Hematopoietic multipotent progenitor cell treated with erythropoietin and hydrocortisone succinate and interleukin-3 and kit ligand, for 17 days (in vitro differentiated cells): ENCODE measurements at places on chromosomes 12 and 14.

DNA sequence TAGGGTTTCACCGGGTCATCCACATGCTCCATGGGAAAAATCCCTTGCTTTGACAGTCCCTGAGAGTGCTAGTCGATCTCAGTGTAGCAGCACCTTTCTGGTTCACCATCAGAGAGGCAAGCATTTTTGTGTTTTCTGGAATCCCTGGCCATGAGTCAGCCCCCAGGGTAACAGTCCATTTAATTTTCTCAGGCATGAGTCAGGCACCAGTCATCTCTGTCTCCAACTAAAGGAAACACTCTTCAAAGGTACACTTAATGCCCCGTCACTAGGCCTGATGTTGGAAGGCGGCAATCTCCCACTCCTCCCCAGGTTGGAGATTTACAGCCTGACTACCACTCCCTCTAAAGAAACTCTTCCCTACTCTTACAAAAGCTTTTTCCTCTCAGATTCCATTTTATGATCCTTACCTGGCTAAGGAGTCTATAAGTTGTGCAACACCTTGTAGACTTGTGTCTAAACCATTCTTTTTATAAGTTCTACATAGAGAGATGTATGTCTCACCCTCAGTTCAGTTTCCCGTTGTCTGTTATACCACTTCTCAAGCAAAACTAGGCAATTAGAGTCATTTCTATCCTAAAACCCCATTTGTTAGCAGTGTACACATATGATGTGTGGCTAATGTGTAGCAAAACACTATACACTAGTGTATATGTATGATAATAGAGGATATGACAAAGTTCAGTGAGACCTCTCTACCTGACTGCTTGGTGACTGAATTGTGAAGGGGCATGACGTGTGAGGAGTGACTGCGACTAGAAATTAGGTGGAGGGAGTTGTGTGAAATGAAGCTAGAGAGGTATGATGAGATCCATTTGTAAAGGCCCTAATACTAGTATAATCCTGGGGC, 24.6 kb downstream of the TMEM19 start:
- no peak for DNase-seq

DNA sequence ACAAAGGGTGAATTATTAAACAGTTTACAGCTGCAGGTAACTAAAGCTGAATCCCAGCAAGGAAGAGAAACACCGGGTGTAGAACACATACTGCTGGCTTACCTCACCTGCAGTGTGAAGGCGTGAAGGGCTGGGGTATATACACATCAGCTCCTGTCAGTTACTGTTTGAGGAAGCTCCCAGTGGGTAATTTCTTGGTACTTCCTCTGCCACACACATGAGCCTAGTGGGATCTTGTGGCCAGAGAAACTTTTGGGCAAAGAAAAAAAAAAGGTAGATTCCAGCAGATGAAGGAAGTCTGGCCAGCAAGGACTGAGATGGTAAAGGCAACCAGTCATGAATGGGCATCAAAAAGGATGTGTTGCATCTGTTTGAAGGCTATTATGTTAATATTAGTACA, 14.0 kb upstream of the GPR33 start:
- DNase-seq, result no peak

- DNase-seq, result no peak
Observed at GRCh38 chr12:96134200-96134599, 60.0 kb upstream of the ELK3 start.

- no peak for DNase-seq
Observed at GRCh38 chr12:21583587-21583986, 21.1 kb downstream of the GYS2 start.

DNA sequence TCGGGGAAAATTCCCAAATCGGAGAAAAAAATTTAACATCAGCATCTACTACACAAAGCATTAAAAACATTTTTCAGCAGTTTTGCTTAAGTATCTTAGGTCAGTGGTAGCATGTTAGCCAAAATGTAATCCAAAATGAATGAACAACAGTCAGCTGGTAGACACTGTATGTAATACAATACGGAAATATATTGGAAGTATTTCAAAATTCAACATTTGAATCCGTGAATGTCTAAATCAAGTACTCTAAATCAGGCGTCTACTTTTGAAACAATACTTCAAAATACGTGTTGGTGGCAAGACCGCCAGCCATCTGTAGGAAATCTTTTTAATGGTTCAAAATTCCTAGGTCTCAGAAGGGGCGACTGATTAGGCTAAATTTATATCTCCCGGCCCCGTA, 1.1 kb downstream of the SCAF11 start:
- no peak for DNase-seq

GRCh38 chr12:93402333-93403311, 24.9 kb downstream of the NUDT4 start:
- peak; percentile 31 for DNase-seq

DNA sequence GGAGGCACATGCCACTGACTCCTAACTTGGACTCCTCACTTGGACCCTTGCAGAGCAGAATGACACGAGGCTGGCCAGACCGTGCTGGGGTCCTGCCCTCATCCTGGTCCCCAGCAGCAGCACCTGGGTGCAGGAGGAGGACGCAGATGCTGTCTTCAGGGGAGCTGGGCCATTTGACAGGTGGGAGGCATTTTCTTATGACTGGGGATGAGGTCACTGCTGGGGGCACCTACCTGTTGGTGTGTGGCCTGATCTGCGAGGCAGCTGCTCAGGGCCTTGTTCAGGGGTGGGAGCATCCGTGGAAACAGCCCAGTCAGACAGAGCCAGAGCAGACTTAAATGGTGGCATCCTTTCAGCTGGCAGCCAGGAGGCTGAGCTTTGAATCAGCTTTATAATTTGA, 57.3 kb downstream of the CACNA1C start:
- no peak for DNase-seq

DNA sequence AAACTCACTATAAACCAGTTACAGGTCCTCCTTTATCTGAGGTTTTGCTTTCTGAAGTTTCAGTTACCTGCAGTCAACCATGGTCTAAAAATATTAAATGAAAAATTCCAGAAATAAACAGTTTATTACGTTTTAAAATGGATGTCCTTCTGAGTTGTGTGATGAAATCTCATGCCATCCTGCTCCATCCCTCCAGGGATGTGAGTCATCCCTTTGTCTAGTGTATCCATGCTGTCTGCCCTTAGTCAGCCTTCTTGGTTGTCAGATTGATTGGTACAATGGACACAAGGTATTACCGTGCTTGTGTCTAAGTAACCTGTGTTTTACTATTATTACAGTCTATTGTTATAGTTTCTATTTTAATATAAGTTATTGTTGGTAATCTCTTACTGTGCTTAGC, 328.3 kb downstream of the APAF1 start:
- DNase-seq, result no peak

DNA sequence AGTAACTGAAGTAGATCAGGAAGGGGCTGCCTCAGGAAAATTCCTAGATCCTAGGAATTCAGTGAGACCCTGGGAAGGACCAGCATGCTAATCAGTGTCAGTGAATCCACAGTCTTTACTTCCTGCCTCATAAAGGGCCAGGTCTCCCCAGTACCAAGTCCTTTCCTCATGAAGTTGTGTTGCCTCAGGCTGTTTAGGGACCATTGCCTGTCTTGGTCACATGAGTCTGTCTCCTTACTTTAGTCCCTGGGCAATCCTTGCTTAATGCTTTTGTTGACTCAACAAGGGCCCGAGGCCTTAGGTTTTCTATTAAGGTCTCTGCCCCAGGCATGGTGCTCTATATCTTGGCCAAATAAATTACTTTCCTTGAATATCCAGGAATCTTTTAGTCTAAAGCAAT, 16.1 kb upstream of the ATF1 start:
- DNase-seq, result no peak

DNA sequence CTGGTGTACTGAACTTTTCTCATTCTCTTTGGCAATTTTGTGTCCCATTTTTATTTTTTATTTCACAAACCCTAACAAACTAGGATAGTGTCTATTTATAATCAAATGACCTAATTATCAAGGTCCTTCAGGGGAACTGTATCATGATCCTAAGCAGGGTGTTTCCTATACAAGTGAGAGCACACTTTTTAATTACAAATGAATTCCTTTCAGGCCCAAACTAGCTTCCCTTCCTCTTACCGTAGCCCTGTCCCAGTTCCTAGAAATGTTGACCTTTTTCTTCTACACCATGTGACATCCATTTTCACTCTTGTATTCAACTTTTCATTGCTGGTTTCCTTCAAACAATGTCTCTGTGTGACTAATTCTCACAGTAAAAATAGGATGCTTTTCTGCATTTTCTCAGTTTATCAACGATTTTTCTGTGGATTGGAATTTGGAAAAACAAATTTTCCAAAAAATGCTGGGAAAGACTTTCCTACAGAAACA, 411.4 kb downstream of the CCDC91 start:
- no peak for DNase-seq

DNA sequence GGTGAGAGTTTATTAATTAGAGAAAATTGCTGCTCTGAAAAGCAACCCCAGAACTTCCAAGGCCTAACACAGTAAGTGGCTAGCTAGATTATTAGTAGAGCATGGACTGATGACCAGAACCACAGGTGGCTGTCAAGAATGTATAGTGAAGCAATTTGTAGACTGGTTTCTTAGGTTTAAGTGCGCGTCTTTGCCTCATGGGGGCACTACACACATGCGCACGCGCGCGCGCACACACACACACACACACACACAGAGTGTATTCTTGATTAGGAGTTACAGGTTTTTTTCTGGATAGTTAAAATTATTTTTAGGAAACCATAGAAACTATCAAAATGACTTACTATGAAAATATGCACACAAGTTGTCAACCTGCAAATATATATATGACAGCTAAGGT, 66.5 kb downstream of the BHLHE41 start:
- DNase-seq, result no peak

DNA sequence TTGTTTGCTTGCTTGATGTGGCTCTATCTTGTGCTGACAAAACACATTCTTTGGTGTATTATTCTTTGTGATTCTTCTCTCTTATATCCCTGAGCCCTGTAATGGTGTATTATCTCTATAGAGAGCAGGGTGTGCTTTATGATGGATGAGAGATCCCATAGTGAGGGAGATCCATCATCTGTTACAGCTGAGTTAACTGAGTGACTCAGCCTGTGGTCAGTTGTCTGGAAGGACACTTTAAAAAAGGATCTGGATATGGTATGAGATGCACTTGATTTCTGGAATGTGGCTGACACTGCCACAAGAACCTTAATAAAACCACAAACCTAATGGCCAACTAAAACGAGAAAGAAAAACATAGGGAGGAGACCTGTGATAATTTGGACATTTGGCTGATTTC, 461.4 kb upstream of the SYT1 start:
- no peak for DNase-seq

- no peak for DNase-seq
Observed at GRCh38 chr12:57712701-57713100, 18.8 kb downstream of the OS9 start.

GRCh38 chr12:103011974-103012763, 54.7 kb downstream of the ASCL1 start:
- DNase-seq, result no peak

DNA sequence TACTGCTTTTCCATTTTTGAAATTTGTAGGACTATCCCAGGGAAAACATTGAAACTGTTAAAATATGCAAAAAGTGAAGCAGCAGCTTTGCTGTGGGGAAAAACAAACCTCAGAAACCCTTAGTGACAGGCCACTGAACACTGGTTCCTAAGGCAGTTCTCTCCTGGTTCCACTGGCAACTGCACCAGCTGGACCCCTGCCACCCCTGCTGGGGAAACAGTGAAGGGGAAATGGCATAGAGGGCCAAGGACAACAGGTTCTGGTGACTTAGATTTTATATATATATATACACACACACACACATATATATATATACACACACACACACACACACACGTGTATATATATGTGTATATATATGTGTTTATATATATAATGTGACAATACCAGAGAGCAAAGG, 16.2 kb upstream of the KRT7 start:
- no peak for DNase-seq

GRCh38 chr12:84738481-84738972, 174.1 kb downstream of the SLC6A15 start:
- no peak for DNase-seq

DNA sequence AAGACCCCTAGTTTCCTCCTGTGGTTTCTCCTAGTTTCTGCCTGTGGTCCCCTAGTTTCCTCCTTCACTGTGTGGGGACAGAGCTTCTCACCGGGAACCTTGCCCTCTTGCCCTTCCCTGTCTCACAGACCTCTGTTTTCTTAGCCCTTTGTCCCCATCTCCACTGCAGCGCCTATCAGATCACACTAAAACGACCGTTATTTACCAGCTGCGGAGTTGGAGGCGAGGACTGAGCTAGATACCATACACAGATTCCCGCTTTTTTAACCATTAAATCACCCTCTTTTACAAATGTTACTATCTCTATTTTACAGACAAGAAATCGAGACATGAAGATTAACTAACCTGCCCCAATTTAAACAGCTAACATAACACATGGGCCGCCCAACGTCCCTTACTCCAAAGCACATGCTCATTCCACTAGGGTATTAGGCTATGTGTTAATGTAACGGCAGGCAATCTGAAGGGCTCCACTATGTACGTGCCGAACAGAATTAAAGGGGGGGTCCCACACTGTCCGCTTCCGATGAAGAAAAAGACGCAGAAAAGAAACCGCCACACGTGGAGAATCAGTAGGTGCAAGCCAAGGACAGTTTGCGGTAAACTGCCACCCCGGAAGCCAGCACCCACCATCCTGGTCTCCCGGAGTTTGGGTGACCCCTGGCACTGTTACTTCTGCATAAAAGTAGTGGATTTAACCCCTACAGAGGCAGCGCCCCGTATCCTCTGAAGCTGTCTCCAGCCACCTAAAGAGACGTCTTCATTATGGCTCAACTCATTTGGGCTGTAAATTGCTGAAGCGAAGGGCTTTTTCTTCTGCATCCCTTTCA, 1.9 kb upstream of the FKBP4 start:
- DNase-seq, result no peak

DNA sequence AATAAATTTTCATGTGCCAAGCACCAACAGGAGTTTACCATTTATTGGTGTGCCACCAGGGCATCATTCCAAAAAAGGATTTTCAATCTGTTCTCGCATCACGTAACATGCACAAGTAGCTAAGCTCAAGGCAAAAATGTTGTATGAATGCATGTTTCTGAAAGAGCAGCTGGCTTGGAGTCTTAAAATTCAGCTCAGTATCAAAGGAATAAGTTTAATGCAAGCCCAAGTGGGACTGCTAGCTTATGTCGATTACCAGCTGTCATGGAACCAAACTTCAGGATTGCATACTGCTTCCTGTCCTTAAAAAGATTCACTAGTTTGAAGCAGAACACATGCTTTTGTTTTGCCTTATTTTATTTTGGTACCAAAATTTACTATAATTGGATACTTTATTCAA, 437.0 kb downstream of the FSCB start:
- no peak for DNase-seq

- DNase-seq, result no peak
Observed at GRCh38 chr12:113369391-113369985, 11.1 kb downstream of the PLBD2 start.

DNA sequence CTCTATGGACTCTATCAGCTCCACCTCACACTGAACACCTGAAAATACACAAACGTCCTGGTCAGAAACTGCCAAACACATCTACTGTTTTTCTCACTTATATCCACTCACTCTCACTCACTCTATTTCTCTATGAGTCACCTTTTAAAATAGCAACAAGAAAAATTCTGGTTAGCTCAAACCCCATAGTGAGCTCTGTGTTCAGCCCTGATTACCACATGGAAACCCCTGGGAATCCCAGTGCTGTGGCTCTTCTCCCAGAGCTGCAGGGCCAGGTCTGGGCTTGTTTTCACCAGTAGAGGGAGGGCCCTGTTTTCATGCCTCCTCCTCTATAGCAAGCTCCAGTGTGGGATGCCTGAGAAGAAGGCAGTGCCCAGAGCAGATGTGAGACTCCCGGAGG, 1126.1 kb downstream of the TMEM121 start:
- no peak for DNase-seq

GRCh38 chr12:12577786-12578185, 15.1 kb upstream of the DUSP16 start:
- DNase-seq, result no peak

- no peak for DNase-seq
Observed at GRCh38 chr12:96189781-96190180, 4.4 kb upstream of the ELK3 start.
